CD4-positive, alpha-beta T cell treated with Interferon gamma for 1 hour (primary cell): ENCODE measurements at places on chromosomes 5 and 9.

DNA sequence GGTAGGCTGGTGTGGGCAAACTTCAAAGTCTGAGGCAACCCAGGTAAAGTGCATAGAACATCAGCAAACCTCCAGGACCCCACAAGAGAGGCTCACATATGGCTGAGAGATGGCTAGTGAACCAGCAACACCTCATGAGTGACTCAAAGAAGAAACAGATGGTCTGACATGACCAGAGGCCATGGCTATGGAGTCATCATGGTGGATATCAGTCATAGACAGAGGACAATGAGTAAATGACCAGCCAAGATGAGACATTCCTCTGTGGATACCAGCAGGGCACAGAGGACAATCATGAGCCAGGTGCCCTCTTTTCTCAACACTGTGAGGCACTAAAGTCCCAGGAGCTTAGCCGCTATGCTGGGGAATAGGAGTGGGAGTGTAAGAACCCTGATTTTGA lies 180.8 kb downstream of the RASEF start:
- no peak for DNase-seq

GRCh38 chr9:130129432-130130061 lies 42.7 kb upstream of the NCS1 start:
- no peak for DNase-seq

GRCh38 chr5:134647750-134648424 lies 698 bp upstream of the SEC24A start:
- DNase-seq = peak; percentile 8

DNA sequence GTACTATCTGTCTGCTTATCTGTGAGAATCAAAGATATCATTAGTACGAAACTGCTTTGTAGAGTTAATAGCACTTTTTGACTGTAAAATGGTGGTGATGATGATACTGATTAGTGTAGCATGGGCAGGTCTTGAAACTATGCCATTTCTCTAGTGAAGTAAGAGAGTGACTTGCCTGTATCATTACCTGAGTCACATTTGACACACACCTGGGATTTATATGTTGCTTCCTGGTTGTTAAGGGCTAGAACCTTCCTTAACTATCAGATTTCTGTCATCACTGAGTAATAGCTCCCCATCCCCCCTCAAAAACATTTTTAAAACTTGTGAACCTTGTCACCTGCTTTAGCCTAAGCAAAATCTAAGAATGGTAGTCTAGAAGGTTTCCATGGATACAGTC lies 135.6 kb upstream of the RORB start:
- no peak for DNase-seq

GRCh38 chr5:61526207-61526519 lies 194.1 kb downstream of the ZSWIM6 start:
- no peak for DNase-seq

DNA sequence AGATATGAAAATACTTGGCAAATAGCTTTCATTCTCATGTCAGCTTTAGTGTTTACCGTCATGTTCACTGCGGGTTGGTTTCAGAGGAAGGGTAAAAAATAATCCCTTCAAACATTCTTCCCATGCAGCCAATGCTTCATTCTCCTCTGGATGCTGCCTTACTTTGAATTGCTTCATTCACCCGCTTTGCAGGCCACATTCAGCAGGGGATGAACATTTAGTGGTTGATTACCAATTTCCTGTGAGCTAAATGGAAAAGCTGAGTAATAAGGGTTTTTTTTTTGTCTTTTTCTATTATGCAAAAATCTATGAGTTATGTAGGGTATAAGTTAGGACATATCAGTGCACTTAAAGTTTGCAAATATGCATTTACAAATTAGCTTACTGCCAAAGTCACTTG lies 96.3 kb upstream of the MEF2C start:
- no peak for DNase-seq

DNA sequence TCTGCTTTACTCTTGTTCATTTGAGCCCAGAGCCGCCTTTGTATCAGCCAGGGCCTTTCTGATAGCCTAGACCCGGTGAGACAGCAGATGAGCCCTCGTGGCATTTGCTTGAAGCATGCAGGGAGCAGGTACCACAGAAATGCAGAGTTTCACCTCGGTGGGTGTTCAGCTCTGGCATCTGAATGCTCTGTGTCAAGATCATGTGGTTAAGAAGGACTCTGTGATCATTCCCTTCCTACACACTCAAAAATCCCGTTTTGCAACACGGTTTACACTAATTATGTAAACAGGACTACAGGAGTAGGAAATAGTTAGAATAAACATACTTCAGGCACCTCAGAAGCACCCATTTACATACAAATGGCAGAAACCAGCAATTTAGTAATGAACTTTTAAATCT lies 67.2 kb downstream of the MVB12B start:
- no peak for DNase-seq

GRCh38 chr5:118506217-118506852 lies 482.0 kb downstream of the DTWD2 start:
- peak; percentile 22 for DNase-seq

DNA sequence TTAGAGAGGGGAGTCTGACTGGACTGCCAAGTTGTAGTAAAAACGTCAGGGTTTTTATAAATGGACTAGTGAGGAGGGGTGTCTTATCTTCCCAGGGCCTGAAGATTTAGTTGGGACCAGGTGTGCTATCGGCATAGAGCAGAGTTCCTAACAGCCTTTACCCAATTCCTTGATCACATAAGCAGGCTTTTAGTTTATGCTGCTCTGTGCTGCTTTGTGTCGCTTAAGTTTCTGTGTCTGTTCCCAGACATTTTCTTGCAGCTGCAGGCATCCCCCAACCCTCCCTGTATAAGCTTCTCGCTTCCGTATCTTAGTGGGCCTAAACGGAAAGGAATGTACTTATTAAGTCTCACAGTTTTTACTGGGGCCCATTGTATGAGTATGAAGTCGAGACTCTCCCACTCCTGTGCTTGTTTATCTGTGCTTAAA lies 2.6 kb upstream of the SMC5 start:
- DNase-seq = no peak

GRCh38 chr5:167886196-167886595 lies 405.2 kb upstream of the WWC1 start:
- no peak for DNase-seq

- DNase-seq = no peak
These were observed 1778.8 kb upstream of the CDH6 start for GRCh38 chr5:29414681-29415080.

DNA sequence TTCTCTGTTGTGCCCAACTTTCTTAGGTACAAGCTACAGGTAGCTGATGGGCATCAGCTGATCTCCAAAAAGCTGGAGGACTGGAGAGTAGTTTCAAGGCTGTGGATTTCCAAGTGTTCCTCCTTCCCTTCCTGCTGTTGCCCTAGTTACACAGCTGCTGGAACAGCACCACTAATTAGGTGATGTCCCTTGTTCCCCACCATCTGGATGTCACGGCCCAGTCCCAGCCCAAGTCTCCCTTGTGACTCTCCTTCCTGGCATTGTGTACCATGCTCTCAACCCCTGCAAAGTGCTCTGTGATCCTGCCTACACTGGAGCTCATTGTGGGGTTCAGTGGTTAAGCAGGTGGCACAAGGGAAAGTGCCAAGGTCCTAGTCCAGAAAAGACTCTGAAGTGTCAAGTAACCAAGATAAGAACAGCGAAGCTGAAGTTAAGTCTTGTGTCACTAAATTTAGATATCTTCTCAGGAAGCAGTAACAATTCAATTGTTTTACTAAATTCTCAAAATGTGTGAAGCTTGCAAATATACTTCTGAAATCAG lies 604.5 kb downstream of the ISL1 start:
- no peak for DNase-seq

DNA sequence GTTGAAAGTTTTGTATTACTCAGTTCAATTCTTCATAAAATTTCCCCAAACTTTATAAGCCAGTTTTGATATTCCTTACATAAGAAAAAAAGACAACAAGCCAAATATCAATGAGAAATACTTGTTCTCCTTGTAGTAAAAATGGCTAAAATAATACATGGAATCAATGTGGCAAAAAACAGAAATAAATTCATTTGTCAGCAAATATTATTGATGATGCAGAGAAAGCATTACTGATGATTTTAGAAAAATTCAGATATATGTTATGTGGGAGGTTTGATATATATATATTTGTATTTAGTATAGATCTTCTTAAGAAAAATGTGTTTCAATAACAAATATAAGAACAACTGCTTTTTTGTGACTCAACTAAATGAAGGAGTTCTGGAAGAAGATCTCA lies 127.0 kb upstream of the PUM3 start:
- no peak for DNase-seq

GRCh38 chr9:73165911-73166310 lies 14.2 kb downstream of the ANXA1 start:
- no peak for DNase-seq
